ENCODE measurements at places on chromosomes 6 and 20. TPM values are rescaled to one million over a fixed set of nuclear protein-coding genes. Genes with fewer than 3 reads are reported as not detected.
A peak's percentile ranks its signal among the peaks of the same experiment; 100 is the strongest.

CST7 gene
- 2.7 TPM for total RNA-seq

LPIN3 gene
- 12.9 TPM for total RNA-seq

SLC35B3 gene
- 9.0 TPM for total RNA-seq

ISM1 gene
- 1.7 TPM for total RNA-seq

SLC13A3 gene
- total RNA-seq, result 0.71 TPM

SPTLC3 gene
- total RNA-seq, result 8.1 TPM

DNA sequence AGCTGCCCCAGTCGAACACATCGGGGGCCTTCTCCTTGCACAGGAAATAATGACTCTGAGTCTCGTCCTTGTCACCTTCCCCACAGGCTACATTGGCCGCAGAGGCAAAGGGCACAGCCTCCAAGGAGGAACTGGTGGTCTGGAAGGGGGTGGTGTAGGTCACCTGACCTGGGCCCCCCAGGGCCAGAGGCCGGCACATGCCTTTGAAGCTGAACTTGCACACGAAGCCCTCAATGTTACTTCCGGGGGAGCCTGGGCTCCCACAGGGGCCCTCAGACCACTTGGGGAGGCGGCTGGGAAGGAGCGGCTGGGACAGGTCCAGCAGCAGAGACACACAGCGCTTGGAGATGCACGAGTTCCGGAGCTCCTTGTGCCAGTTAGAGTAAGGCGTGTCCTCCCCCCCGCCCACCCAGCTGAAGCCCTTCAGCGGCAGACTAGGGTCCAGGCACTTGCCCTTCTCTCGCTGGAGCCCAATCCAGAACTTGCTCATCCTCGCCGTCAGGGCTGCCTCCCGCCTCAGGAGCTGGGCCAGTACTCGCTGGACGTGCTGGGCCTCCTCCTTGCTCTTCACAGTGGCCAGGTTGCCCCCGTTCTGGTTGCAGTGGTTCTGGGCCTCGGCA is 578 bp downstream of the CD93 start:
- DNase-seq, result no peak

- DNase-seq, result no peak
Observed at GRCh38 chr6:40049128-40049527, 114.9 kb upstream of the MOCS1 start.

- peak; percentile 62 for DNase-seq
Observed at GRCh38 chr6:165184192-165184979, 125.0 kb downstream of the C6orf118 start.

GRCh38 chr6:161228096-161228495 is 45.8 kb downstream of the AGPAT4 start:
- DNase-seq, result no peak

DNA sequence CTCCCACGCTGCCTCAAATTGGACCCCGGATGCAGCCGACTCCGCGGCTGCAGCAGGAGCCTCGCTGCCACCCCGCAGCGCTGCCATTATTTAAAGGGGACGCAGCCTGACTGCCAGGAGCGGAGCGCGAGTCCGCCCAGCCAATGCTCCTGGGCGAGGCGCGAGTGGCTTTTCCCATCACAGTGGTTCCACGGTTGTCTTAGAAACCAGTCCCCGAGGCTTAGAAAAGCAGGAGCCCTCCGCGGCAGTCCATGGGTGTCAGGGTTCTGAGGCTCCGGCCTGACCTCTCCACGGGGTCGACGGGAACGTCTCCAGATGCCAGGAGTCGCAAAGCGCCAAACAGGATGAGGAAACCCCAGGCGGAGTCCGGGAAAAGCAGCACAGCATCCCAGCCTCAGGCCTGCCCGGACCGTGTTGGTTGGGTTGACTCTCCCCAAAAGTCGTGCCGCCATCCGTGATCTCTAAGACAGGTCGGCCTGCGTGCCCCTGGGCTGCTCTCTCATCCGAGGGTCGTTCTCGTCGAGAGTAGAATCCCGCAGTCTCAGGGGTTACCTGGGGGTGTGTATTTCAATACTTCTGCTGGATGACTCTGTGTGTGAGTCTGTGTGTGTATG is 975.8 kb upstream of the DEFB115 start:
- no peak for DNase-seq

GRCh38 chr6:157516319-157517026 is 135.5 kb downstream of the ZDHHC14 start:
- DNase-seq, result no peak

- DNase-seq, result no peak
Observed at GRCh38 chr6:157955675-157956074, 26.0 kb upstream of the SYNJ2 start.

- no peak for DNase-seq
Observed at GRCh38 chr6:45608252-45608913, 230.6 kb upstream of the SUPT3H start.

DNA sequence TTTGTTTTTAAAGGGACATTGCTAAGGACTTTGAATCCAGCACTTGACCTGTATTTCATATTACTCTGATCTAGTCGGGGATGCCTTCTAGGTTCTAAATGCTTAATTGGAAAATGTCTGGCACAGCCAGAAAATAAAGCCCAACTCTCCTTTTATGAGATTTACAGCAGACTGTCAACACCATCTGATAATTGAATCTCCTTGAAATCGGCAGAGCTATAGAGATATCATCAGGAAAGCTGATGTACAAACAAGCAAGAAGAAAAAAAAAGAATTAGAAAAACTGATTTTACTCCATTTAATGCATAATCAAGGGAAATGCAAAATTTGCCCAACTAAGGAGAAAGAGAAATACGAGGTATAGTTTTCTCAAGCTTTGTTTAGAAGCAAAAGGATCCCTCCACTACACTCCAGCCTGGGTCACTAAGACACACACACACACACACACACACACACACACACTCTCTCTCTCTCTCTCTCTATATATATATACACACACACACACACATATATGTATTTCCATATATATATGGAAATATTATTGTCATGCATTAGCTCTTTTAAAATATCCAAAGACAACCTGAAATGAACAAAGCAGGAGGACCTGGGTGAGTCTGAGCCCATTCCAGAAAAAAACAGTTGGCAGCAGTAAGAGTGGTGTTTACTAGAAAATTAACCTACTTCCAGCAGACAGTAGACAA is 9.5 kb upstream of the FOXC1 start:
- DNase-seq, result no peak

- DNase-seq, result no peak
Observed at GRCh38 chr6:33924681-33925080, 120.9 kb upstream of the MLN start.

DNA sequence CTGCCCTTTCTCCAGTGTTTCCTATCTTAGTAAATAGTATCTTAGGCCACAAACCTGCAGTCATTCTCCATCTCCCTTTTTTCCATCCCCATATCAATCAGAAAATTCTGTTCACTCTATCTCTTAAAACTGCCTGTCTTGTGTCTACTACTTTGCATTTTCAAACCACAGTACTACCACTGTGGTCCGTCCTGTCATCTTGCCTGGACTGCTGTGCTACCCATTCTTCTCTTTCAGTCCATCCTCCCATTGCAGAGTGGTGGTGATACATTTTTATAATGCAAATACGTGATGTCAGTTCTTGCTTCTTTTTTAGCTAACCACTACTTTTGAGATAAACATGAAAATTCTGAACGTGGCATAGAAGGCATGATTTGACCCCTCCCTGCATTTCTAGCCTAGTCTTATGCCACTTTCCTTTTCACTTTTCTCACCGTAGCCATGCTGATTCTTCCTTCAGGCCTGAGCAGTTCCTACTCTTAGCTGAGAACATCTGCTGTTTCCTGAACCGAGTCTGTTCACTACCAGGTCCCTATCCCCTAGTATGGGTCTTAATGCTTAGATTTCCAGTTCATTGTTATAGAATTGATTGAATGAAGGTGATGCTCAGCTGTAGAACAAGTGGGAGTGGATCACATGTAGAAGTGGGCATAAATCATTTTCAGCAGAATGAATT is 13.8 kb downstream of the TBPL1 start:
- no peak for DNase-seq

DNA sequence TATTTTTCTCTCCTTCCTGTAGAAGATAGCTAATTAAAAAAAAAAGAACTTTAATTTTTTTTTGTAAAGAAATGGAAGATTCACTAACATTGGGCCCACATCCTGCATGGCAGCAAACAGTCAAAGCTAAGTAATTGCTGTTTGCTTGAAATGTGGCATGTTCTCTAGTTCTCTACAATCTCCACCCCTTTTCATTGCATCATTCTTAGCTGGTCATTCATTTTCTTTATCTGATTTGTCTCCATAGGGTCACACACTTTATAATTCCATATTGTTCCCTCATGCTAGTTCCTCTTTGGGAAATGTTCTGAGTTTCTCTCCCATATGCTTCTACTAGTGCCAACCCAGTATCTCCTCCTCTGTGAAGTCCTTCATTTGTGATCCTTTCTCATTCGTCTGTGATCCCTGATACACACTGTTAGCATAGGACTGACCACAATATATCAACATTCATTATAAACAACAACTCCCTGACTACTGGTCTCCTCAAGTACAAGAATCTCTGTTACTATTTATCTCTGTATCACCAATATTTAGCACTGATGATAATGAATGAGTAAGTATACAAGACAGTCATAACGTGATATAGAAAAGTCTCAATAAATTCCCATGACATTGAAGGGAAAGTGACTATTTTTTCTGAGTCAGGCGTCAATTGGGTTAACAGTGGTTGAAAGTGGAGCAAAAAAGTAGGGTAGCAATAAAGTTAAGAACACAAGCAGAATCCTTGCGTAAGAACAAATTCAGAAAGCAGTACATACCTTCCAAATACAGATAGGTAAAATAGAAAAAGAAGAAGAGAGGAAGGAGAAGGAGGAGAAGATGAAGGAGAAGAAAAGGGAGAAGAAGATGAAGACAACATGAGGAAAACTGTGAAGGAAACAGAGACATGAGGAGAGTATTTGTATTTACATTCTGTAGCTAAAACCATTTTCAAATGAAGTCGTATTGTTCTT is 33.2 kb upstream of the MYB start:
- no peak for DNase-seq

- no peak for DNase-seq
Observed at GRCh38 chr20:35077341-35077740, 15.3 kb downstream of the TRPC4AP start.

- no peak for DNase-seq
Observed at GRCh38 chr20:23242104-23242503, 108.5 kb upstream of the NXT1 start.

- peak; percentile 2 for DNase-seq
Observed at GRCh38 chr20:64236137-64237088, 19.1 kb upstream of the PCMTD2 start.

- DNase-seq, result peak; percentile 45
Observed at GRCh38 chr20:10171864-10172751, 46.5 kb upstream of the SNAP25 start.

DNA sequence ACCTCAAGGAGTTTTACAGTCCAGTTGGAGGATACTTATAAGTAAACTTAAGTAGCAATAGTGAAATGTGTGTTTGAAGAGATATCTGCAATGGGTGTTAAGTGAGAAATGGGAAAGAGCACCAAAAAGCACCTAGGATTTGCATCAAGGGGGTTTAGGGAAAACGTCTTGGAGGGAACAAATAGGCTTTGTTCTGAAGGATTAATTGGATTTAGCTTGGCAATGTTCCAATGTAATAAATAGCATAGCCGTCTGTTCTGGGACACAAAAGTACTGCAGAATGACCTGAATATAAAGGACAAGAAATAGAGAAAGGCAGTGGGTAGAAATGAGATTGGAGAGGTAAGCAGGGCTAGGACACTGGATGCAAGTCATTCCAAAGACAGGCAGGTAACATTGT is 2.8 kb upstream of the MYO6 start:
- DNase-seq, result no peak

DNA sequence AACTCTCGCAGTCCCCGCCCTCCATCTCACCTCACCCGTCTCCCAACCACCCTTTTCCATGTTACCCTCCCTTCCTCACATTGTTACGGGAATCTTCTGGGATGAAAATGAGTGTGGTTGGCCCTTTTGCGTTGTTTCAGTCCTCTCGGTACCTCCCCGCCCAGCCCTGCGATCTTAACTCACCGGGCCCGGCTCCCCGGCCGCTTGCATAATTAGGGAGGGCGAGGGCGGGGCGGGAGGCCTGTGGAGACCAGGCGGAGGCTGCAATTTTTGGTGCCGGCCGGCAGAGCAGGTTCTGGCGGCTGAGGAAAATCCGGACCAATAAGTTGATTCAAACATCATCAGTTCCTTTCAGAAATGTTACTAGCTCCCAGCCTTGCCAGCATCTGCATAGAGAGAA is 25.2 kb downstream of the TFAP2B start:
- no peak for DNase-seq

DNA sequence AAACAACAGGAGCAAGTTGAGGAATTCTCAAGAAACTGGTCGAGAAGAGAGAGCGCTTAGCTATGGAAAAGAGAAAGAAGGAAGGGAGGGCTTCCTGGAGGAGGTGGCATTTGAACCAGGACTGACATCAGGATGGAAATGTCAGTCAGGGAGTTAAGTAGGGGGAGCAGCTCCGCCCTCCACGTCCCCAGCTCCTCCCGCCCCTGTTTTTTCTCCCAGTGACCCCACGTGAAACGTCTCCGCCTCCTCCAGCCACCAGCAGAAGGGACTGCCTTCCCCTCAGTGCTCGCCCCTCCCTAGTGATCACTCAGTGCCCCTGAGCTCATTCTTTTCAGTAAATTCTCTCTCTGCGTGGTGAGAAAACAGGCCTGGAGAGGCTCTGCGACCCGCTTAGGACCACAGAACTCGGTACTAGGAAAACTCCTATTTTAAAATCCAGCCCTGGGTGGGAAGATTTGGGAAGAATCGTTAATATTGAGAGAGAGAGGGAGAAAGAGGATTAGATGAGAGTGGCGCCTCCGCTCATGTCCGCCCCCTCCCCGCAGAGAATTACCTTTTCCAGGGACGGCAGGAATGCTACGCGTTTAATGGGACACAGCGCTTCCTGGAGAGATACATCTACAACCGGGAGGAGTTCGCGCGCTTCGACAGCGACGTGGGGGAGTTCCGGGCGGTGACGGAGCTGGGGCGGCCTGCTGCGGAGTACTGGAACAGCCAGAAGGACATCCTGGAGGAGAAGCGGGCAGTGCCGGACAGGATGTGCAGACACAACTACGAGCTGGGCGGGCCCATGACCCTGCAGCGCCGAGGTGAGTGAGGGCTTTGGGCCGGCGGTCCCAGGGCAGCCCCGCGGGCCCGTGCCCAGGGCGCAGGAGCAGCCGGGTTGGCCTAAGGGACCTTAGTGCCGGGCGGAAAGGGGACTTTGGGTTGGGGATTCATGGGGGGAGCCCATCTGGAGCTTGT is 4.6 kb downstream of the HLA-DPB1 start:
- peak; percentile 84 for DNase-seq

DNA sequence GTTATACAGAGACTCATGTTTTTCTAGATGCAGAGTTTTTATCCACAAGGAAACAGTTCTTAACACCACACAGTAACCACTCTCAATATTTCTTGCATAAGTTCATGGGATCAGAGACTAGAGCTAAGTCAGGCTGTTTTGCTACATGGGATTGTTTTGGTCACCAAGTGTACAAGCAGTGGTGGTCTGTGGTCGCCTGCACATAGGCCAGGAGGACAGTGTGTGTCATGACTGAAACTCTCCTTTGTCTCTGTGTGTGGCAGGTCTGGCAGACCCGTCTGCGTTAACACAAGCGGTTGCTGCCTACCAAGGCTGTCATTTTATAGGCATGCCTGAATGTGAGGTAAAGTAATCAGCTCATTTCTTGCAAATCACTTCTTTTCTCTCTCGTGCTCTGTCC is 18.9 kb downstream of the WRNIP1 start:
- no peak for DNase-seq

Measured in left cardiac atrium (tissue), 4 donors.